ENCODE measurements at places on chromosomes 5 and 9.

DNA sequence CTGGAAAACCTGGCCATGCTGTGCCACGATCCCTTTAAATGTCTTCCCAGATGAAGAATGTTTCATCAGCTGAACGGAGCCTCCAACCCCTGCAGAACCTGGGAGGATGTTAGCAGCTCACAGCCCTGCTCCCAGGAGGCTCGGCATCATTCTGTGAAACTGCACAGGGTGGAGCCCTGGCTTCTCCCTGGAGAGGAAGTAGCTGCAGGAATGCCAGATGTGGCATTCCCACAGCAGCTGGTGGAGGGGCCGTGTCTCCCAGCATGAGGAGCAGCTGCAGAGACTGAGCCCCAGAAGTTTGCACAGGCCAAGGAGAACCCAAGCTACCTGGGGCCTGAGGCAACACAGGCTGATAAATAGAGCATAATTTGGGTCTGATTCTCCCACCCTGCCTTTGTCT is 165.8 kb upstream of the MAP3K1 start:
- DNase-seq, result no peak

GRCh38 chr5:77569409-77569808 is 69.1 kb downstream of the OTP start:
- DNase-seq, result no peak

- DNase-seq, result no peak
Observed at GRCh38 chr5:173524136-173524535, 92.3 kb downstream of the BOD1 start.

- no peak for DNase-seq
Observed at GRCh38 chr9:95447660-95448420, 68.9 kb downstream of the PTCH1 start.

- no peak for DNase-seq
Observed at GRCh38 chr5:90747175-90747574, 188.6 kb downstream of the ADGRV1 start.
